NCI-H1092 (cell line): ENCODE measurements at places on chromosomes 5 and 9.
A peak's percentile ranks its signal among the peaks of the same experiment; 100 is the strongest.

DNA sequence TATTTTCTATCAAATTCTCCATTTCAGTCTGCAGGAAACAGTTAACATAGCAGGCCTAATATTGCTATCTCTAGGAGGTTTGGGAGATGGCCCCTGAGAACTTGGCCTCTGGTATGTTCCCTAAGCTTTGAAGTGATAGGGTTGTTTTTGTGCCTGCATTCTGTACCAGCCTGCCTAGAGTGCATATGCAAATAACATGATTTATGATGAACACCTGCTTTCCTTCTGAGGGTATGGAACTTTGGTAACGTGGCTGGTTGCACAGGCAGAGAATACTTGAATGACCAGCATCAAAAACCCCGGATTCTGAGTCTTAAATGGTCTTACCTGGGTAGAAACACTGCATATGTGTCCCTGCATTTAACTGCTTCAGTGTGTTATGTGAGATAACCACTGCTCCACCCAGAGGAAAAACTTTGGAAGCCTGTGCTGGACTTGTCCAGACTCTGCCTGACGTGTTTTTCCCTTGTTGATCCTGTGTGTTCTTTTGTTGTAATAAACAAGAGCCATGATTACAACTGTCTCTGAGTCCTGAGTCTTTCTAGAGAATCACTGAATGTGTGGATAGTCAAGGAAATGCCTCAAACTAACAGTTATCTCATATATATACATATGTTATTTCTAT lies 111.3 kb upstream of the ABCA1 start:
- no peak for DNase-seq

DNA sequence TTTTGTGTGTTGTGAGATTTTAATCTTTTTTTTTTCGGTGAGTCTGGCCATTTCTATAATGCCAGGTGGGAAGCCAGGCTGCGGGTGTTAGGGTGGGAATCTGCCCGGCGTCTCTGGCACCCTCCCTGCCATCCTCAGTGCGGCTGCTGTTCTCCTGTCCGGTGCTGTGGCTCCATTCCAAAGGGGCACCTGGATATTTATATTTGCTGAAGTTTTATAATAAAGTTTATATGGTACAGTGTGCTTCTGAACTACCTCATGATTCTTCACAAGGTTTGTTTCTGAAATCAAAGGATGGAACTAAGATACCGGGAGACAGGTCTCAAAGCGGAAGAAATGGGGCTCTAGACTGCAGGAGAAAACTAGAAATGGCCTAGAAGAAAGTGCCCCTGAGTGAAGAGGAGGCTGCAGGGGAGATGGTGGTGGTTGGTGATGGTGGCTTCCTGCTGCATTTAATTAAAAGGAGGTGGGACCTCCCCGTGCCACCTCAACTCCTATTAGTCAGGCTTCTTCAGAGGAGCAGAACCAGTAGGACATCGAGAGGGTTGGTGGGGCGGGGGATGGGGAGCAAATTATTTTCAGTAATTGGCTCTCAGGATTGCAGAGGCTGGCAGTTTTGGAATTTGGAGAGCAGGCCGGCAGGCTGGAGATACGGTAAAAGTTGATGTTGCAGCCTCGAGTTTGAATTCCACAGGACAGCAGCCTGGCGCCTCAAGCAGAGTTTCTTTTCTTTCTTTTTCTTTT lies 102.2 kb upstream of the ICE1 start:
- DNase-seq = no peak

GRCh38 chr9:119343059-119343990 lies 25.9 kb downstream of the BRINP1 start:
- DNase-seq = no peak

GRCh38 chr5:118548761-118549720 lies 439.3 kb downstream of the DTWD2 start:
- no peak for DNase-seq

GRCh38 chr9:70635790-70636189 lies 221.3 kb upstream of the KLF9 start:
- no peak for DNase-seq

GRCh38 chr9:135049460-135049859 lies 38.0 kb upstream of the OLFM1 start:
- DNase-seq = no peak

GRCh38 chr5:11946317-11946716 lies 42.1 kb upstream of the CTNND2 start:
- no peak for DNase-seq

DNA sequence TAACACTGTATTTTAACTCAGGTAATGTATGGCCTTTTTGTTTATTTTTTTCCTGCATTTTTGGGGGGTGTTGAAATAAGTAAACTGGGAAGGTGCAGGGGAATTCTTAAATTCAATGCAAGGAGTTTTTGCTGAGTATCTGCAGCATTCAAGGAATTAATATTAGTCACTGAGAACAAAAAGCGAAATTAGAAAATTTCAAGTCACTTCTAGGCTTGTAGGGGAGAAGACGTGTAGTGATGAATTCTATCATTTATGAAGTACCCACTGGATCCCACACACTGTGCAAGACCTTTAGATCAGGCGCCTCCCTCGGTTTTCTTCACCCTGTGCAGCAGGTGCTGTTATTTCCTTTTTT lies 1.2 kb downstream of the EHMT1 start:
- no peak for DNase-seq

DNA sequence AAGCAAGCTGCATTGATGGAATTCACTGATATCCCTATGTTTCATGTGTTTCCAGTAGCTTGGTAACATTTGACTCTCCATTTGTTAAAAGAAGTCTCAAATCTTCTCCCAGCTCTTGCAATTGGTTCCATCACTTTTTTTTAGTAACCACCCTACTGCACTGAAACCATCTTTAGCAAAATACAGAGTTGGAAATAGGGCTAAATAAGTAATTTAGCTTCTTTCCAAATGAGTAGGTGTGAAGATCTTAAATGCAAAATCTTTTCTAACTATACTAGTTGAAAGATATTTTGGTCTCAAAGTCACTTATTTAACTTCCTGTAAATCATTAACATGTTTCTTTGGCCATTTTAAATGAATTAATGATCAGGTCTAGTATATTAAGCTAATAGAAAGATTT lies 138.1 kb downstream of the DIRAS2 start:
- no peak for DNase-seq

DNA sequence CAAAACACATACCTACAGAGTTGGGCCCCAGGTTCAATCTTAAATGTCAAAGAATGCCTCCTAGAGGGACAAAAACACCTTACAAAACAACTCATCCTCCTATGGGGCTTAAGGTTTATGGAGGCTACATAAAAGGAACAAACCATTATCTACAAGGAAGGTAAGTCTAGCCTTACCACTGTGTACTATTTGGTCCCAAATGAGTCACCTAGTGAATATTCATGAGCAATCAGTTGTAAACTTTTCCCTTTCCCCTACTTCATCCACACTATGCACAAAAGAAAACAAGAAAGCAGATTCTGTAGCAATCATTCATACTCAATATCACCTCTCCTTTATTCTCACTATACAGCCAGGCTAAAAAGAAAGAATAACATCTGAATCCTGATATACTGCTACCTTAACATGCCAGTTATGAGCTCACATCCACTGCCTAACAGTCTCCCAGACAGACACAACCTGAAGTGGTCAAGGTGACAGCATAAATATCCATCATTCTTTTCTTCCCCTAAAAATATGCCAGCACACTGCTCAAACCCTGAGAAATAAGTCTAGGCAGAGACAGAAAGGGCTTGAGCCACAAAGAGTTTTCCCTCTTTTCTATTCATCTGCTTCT lies 6.2 kb downstream of the OXCT1 start:
- DNase-seq = no peak

DNA sequence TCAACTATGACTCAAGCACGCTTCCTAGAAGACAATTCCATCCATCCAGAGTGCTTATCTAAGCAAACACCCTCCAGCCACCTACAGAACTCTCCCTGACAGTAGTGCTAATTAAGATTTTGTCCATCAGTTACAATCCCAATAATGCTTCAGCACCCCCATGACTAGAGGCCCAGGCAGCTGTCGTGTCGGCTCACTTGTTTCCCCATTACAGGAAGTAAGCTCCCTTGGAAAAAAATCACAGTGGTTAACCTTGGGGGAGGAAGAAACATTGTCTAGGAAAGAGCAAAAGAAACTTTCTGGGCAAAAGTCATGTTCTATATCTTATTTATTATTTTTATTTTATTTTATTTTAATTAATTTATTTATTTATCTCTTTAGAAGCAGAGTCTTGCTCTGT lies 108.8 kb upstream of the LPAR1 start:
- DNase-seq = no peak

- no peak for DNase-seq
Observed at GRCh38 chr5:97417986-97418385, 234.9 kb upstream of the RIOK2 start.

- no peak for DNase-seq
Observed at GRCh38 chr5:89878140-89879132, 531.1 kb downstream of the CETN3 start.

- DNase-seq = no peak
Observed at GRCh38 chr5:118956727-118957126, 31.6 kb downstream of the DTWD2 start.

DNA sequence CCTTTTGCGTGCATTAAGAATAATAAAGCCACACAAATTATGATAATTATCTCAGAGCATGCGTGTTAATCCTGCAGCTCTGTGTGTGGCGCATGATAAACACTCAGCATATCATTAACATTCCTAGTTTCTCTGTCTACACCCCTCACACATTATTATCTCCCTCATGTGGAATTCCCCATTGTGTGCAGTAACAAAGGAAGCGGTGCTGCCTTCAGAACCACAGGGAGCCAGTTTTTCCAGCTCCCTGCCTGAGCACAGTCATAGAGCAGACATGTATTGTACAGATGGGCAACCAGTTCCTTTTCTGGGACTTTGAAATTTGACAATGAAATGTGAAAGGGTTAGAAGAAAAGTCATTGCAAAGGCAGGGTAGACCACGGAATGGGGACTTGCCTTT lies 1365.5 kb upstream of the CDH9 start:
- no peak for DNase-seq

DNA sequence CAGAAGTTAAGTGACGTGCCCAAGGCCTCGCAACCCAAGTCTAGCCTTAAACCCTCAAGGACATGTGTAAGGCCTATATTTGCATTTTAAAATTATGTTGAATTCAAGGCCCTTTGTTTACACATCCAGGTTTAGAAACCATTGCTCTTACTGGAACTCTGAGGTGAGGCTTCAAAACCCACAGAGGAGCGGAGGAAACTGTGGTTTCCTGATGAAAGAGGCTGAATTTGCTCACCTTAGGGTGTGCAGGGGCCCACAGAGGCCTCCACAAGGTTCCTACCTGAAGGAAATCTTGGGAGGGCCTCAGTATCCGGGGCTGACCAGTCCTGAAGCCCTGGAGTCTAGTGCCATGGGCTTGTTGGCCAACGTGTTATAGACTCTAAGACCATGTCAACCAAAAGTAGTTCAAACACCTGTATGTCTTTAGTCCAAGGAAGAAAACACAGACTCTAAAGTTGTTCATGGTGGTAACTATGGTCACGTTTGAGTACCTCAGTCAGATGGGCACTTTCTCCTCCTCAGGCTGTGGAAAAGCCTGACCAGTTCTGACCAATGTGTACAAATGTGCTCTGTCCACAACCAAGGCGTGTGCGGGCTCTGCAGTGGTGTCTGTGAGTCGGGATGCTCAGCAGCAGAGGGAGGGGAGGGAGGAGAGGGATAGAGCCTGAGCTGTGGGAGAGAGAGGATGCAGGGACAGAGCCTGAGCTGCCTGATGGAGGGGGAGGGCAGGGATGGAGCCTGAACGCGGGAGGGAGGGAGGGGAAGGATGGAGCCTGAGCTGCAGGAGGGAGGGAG lies 124.6 kb upstream of the ERCC6L2 start:
- DNase-seq = no peak

DNA sequence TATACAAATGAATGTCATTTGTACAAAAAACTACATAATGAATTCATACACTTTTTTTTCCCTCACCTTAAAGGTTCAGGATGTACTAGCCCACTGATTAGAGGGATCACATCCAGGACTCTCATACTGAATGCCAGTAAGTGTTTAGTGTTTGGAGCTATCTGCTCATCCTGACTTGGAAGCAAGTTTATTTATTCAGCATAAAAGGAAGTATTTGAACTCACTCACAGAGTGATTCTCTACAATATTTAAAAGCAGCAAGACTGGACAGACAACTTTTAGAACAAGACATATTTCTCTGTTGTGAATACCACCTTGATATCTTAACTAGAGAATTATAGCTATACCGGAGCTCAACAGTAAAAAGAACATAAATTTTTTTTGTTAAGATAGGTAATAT lies 14.8 kb upstream of the IQGAP2 start:
- DNase-seq = no peak

- DNase-seq = no peak
Observed at GRCh38 chr9:117233016-117233415, 181.8 kb downstream of the ASTN2 start.

DNA sequence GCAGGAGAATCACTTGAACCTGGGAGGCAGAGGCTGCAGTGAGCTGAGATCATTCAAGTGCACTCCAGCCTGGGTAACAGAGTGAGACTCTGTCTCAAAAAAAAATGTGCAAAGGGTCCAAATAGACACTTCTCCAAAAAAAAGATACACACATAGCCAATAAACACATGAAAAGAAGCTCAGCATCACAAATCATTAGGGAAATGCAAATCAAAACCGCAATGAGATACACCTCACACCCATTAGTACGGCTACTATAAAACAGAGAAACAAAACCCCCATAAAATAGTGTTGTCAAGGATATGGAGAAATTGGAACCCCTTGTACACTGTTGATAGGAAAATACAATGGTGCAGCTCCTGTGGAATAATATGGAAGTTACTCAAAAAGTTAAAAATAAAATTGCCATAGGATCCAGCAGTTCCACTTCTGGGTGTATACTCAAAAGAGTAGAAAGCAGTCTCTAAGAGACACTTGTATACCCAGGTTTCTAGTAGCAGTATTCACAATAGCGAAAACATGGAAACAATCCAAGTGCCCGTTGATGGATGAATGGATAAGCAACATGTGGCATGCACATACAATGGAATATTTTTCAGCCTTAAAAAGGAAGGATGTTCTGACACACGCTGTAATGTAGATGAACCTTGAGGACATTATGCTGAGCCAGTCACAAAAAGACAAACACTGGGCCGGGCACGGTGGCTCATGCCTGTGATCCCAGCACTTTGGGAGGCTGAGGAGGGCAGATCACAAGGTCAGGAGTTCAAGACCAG lies 57.2 kb upstream of the PPARGC1B start:
- peak; percentile 20 for DNase-seq

- no peak for DNase-seq
Observed at GRCh38 chr9:15352306-15352705, 45.3 kb upstream of the TTC39B start.

GRCh38 chr5:16597946-16598694 lies 18.7 kb downstream of the RETREG1 start:
- no peak for DNase-seq

DNA sequence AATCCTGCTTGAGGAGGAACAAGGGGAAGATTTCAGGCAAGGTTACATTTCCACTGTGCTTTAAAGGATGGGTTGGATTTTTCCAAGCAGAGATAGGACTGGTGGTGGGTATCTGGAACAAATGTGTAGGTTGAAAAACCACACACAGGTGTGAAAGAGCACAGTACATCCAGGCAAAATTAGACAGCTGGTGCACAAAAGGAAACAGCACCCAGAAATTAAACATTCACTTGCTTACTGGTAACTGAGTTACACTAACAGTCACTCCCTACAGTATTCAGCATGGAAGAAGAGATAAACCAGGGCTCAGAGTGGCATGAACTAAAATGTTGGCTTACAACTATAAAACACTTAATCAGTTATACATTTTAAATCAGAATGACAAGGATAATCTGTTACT lies 81.5 kb upstream of the RASEF start:
- no peak for DNase-seq

- no peak for DNase-seq
Observed at GRCh38 chr5:111952555-111952954, 195.6 kb upstream of the NREP start.

GRCh38 chr5:54844266-54844665 lies 141.1 kb downstream of the ESM1 start:
- no peak for DNase-seq

- DNase-seq = no peak
Observed at GRCh38 chr5:86979811-86980411, 287.8 kb upstream of the RASA1 start.
